H1 (cell line): ENCODE measurements at places on chromosomes 3 and 15. TPM values are rescaled to one million over a fixed set of nuclear protein-coding genes. Genes with fewer than 3 reads are reported as not detected.

The MESP2 gene
- total RNA-seq, result 0.35 and 0.38 TPM in 2 replicates

The IL1RAP gene
- 2.7 and 3.9 TPM in 2 replicates for total RNA-seq

The KCNH8 gene
- total RNA-seq, result 2.1 and 2.4 TPM in 2 replicates

The C15orf40 gene
- 10.7 and 21.8 TPM in 2 replicates for total RNA-seq

The PP2D1 gene
- not detected in 2 replicates for total RNA-seq

- DNase-seq, result no peak
These were observed 40.5 kb downstream of the U2SURP start for GRCh38 chr3:143041903-143042302.

DNA sequence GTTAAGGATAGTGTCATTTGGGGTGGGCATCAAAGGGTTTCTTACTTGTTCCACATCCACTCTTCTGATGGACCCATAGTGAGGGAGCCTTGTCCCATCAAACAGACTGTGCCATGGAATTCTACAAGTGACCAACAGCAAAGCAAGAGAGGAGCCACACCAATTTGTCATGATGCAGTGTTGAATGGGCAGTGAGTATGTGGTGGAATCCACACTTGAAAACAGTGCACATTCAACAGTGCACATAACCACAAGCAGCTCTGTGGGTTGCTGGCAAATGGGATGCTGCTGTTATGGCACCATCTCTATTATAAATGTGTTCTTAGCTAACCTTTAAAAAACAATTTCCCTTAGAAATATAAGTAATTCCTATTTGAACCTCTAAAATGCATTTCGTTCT is 52.5 kb upstream of the CPNE4 start:
- DNase-seq, result no peak

DNA sequence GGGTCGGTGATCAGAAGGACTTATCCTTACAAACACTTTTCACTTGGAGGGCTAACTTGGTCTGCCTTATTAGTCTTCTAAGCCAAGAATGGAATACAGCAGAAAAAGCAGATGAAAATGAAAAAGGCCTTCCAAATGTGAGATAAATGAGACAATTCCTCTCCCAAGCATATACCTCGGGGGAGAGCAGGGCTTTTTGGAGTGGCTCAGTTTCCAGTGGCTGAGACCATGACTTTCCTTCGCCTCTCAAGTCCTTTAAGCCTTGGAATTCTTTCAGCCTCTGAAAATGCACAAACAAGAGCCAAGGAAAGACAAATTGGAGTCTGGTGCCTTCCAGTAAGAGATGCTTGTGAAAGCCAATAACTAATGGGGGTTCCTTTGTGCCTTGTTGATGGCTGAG is 130.9 kb downstream of the DTWD1 start:
- DNase-seq, result no peak

- DNase-seq, result no peak
These were observed 21.1 kb upstream of the TNK2 start for GRCh38 chr3:195929452-195929851.

GRCh38 chr15:28179270-28179669 is 80.2 kb upstream of the OCA2 start:
- no peak for DNase-seq

DNA sequence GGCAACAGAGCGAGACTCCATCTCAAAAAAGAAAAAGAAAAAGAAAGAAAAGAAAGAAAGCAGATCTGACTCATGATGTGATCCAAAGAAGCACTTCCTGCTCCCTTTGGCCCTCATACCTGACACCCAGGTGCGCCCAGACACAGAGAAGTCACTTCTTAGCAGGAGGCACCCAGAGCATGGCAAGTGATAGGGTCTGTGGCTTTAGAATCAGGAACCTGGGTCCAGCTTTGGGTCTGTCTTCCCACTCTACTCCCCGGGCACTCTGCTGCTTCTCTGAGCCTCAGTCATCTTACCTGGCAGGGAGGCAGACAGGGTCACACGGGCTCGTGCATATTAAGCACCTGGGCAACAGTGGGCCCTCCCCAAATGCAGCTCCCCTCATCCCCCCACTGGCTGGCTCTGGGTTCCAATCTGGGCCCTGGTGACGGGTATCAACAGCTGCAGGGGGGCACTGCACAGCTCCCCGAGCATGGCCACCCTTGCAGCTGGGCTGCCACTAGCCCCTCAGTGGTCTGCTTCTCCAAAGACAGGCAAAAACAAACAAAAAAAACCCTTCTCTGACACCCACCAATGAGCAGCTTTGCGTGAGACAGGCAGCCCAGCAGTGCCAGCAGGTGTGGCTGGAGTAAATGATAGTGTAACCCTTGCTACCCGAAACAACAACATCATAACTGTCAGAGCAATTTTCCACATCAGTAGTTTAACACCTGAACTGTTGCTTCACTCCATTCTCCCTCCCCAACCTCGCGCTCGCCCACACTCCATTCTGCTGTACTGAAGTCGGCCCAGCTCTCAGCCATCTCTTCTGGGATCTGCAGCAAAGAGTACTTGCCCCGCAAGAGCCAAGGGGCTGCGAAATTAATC is 99.8 kb downstream of the MEGF11 start:
- no peak for DNase-seq
